ENCODE measurements at places on chromosomes 5 and 9.

GRCh38 chr9:102845827-102846371, 149.2 kb upstream of the CYLC2 start:
- no peak for DNase-seq

GRCh38 chr5:4941957-4942830, 197.9 kb upstream of the ADAMTS16 start:
- no peak for DNase-seq

- no peak for DNase-seq
Observed at GRCh38 chr5:107428303-107428813, 242.4 kb downstream of the EFNA5 start.

DNA sequence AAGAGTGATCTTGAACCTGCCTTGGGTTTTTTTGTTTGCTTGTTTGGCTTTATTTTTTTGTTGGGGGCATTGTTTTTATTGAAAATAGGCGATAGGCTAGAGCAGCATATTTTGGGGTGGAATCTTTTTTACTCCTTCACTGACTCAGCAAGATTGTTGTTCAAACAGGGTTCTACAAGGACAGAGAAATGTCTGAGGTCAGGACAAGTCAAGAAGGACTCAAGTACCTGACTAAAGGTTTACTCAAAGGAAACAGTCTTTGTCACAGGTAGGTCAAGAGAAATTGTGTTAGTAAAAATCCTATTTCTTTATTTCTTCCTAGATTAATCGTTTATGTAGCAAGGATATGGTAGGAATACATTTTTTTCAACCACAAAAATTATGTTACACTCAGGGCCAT, 1564.0 kb upstream of the CDH9 start:
- no peak for DNase-seq

DNA sequence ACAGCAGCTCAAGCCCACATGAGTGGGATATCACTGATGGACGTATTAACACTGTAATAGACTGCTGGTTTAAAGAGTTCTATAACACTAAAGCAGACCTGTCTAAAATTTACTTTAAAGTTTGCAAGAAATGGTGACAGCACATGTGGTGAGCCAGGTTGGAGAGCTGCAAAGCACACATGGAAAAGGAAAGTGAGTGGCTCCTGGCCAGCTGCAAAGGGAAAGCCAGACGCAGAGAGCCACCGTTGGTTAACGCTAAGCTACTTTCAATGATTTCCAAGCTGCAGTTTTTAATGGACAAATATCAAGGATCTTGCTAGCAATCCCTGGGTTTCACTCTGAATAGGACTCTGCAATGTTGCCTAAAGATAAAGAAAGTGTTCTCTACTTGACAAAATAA, 89.9 kb downstream of the CTNND2 start:
- DNase-seq, result no peak

DNA sequence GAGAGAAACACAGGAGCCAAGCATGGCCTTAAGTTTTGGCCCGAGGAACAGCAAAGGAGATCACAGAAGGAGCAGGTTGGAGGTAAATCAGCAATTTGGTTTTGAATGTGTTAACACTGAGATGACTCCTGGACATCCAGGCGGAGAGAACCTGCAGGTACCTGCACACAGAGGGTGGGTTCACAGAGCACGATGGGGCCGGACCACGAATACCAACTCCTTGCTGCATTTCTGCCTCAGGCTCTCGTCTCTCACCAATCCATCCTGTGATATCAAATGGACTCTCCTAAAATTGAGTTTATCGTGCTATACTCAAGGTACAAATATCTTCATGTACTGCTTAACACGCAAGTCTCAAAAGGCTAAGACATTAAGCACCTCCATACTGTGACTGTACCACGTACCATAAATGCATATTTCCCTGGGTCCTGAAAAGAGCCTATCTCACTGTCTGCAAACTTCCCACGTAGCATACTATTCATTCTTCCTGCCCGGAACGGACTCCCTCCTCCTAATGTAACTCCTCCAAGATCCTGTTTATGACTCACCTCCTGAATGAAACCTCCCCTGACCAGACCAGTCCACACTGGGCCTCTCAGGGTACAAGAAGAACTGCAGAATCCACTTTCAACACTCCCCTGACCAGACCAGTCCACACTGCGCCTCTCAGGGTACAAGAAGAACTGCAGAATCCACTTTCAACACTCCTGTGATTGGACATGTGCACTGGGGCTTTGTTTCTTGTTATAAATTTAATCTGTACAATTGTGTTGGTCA, 380.8 kb upstream of the RFX3 start:
- no peak for DNase-seq

DNA sequence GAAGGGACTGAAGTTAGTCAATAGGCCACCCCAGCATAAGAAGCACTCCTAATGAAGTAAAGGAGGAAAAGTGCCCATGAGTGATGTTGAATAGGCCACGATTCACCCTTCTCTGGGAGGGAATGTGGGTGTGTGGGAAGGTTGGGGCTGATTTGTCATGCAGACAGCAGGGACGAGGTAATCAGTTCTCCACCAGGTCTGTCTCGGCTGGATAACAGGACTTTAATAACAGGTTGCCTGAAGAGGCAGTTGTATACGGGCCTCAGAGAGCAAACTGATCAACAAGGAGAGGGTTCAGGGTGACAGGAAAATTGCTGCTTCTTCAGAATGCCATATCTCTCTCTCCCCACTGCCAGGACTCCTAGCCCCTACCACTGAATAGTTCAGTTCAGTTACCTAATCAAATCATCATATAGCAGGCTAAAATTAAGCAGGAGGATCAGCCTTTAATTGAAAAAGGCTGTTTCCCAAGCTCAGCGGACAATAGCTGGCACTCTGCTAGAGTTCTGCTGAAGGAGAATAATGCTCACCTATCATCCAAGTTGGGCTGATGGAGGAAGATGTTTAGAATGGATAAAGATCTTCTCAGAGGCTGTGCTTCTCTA, 43.6 kb upstream of the SMIM32 start:
- no peak for DNase-seq

Data from NCI-H2171 (cell line).